ENCODE measurements at places on chromosomes 6 and 20.

GRCh38 chr6:49001856-49002541 is 461.1 kb downstream of the MMUT start:
- DNase-seq, result peak; percentile 38

GRCh38 chr6:52221302-52221701 is 23.0 kb downstream of the IL17F start:
- DNase-seq, result no peak

DNA sequence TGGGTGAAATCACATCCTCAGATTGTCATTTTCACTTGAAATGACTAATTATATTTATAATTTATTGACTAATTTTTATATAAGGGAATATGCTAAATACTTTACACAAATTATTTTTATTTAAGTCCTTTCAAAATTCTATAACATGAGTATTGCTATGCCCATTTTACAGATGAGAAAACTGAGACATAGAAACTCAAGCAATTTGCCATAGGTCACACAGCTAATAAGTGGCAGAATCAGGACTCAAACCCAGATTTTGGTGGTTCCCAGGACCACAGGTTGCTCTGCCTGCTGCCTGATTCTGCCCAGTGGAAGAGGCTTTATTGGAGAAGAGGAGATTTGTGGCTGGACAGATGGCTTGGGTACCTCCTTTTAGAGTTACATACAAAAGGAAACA is 4.9 kb downstream of the ALDH8A1 start:
- DNase-seq, result no peak

DNA sequence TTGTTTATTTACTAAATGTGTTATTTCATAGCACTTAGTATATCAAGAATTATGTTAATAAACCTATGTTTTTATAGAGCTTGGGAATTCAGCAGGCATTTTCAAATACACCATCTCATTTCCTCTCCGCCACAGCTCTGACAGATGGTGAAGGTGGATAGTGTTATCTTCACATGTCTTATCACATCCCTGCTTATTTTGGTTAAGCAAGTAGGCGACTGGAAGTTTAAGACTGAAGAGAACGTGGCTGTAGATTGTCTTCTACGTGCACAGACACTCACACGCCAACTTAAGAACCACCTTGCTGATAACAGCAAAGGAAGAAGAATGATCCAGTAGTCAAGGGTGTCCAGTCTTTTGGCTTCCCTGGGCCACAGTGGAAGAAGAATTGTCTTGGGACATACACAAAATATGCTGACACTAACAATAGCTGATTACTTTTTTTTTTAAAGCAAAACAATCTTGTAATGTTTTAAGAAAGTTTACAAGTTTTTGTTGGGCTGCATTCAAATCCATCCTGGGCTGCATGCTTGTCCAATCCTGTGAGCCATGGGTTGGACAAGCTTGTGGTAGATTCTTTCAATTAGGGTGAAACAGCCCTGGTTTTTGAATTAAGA is 43.3 kb upstream of the SCGN start:
- no peak for DNase-seq

DNA sequence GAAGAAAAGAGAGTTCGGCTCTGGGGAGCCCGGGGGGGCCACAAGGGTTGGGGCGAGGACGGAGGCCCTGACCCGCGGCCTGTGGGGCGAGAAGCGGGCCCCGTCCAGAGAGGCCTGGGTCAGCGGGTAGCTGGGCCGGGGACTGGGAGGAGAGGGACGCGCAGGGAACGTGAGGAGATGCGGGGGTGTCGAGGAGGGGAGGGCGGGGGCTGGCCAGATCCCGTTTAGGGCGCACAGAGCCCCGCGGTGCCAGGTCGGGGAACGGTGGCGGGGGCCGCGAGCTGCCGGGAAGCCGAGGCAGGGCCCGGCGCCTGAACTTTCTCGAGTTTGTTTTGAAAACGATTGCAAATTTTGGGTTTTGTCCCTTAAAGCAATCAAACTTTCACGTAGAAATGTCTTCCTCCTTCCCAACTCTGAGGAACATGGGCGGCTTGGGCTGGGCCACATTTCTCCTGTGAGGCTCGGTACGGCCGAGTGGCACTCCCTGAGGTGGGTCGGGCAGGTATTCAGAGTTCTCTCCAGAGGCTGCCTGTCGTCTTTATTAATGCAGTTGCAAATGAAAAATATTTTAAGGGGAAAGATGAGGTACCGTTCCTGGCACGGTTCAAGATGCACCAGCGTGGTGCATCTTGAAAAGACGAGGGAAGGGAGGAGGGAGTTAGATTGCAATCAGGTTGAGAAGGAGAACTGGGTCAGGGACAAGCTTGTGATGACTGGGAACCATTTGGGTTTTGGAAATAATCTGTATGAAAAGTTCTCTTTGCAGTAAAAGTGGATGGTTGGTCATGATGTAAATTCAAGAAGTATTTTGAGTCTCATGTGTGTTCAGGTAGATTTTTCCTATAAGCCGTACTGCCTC is 972 bp downstream of the RNF8 start:
- DNase-seq, result peak; percentile 49

- no peak for DNase-seq
These were observed 27.5 kb downstream of the TOX2 start for GRCh38 chr20:43942201-43942590.

DNA sequence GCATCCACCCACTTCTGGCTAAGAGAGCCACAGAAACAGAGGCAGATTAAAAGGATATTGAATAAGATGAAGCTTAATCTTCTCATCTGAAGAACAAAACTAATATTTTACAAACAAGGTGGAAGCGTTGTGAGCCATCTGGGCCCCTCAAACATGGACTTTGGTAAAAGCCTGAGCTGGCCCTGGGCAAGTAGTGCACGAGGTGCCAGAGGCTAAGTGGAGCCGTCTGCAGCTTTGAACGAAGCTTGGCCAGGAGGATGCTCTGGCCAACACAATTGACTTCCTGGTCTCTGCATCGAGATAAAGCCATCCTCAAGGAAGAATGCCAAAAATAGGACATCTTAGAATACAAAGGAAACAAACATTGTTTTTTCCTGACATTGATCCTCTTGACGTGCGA is 53.2 kb upstream of the PLEKHG1 start:
- DNase-seq, result no peak

DNA sequence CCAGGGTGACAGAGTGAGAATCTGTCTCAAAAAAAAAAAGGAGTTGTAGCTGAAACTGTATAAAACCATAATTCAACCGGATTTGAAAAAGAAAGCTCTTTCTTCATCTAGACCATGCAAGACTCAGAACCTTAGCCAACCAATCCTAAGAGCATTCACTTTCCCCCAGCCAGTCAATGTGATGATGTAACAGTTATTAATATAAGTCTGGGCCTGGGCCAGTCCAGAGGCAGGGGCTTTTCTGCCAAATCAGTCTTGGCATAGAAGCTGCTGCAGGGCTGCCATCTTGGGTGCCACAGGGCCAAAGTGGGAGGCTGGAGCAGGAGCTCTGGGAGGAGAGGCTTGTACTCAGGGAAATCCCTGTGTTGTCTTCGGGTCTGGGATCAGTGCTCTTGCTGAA is 288.4 kb downstream of the CLIC5 start:
- no peak for DNase-seq

DNA sequence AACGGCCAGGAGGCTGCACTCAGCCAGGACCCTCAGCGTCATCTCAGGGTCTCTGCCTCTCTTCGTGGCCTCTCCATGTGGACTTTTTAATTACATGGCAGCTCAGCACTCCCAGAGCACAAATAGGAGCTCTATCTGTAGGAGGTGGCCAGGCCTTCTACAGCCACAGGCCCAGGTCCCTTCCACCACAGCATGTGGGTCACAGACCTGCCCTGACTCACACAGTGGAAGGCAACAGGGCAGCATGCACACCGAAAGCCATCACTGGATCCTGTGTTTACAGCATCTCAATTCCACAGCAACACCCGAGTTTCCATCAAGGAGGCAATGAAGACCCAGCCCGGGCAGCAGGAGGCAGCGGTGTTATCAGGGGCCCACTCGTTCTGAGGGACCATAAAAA is 65.8 kb upstream of the CD93 start:
- no peak for DNase-seq

DNA sequence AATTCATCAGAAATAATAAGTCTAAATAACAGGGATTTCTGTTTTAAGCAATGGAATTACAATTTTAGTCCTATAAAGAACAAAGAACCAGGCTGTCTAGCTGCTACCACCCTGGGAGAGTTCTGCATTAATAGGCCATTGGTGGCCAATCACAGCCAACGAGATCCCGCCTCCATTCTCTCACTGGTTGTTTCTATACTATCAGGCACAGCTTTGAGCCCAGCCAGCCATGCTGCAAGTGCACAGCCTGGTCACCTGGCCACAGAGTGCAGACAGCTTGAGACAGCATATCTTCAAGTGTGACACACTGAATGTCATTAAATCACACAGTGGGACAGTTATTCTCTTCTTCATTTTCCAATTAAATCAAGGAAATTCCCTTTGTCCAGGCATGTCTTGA is 16.1 kb upstream of the RAB22A start:
- no peak for DNase-seq

GRCh38 chr20:35773154-35773751 is 1.4 kb downstream of the PHF20 start:
- no peak for DNase-seq

DNA sequence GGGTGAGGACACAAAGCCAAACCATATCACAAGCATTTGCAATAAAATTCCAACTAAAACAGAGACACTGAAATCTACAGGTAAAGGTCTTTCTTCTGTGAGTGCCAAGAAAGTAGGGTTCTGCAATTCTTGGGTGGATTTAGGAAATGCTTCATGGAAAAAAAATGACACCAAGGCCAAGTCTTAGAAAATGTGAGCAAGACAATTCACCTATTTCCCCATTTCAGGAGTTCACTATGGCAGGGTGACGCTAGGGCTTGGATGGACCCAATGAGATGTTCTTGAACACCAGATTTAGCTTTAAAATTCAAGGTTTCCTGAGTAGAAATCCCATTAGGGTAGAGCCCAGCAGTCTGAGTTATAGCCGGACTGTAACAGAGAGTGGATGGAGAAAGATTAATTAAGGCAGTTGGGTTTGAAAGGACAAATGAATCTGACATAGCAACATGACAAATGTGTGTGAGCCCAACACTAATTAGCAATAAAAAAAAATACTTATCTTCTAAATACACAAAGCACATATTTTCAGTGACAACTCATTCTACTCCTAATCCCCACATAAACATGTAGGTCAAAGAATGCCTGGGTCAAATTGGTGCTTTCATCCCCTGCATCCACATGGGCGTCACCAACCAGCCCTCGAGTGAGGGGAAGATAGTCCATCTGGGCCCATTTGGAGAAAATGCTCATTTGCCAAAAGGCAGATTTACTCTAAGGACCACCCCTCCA is 180.4 kb upstream of the JARID2 start:
- peak; percentile 69 for DNase-seq

GRCh38 chr20:7858734-7859250 is 81.5 kb downstream of the HAO1 start:
- peak; percentile 22 for DNase-seq

- DNase-seq, result no peak
These were observed 260.8 kb upstream of the OPRM1 start for GRCh38 chr6:153778216-153778615.

GRCh38 chr20:33120934-33121333 is 41.5 kb downstream of the BPIFB4 start:
- no peak for DNase-seq

- DNase-seq, result no peak
These were observed 58.0 kb downstream of the TFAP2C start for GRCh38 chr20:56687061-56687460.

DNA sequence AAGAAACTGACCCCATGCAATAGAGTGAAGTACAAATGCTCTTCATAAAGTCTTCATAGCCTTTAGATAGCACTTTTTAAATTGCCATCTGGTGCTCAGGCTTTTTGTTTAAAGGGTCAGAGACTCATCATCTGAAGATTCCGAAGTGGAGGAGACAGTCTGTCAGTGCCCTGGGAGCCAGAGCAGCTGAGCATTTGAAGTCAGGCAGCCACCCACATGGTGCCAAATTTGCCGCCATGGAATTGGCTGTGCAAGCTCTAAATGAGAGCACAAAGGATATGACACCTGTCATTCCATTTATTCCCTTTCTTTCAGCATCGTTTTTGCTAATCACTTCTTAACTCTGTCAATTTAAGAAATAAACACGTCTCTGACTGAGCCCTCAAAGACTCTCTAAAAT is 32.8 kb upstream of the CEP162 start:
- DNase-seq, result no peak

GRCh38 chr6:99250476-99250875 is 99.0 kb downstream of the FAXC start:
- no peak for DNase-seq

DNA sequence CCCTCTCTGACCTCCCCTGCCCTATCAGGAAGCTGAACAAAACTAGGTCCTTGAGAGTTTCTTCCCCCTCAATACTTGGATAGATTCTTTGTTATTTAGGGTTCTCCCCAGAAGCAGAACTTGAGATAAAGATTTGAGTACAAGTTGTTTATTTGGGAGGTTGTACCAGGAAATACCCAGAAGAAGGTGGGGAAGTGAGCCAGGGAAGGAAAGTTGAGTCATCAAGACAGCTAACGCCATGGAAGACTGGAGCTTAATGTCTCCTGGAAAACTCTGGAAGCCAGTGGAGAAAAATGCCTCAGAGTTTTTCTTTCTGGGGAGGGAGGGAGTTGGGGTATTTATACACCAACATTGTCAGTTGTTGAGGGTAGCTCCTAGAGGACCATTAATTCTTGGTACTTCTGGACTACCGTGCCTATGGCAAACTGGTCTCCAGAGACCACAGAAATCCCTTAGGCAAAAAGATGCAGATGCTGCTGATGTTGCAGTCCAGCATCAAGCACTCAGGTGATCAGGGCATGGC is 102.6 kb upstream of the ZFP64 start:
- DNase-seq, result peak; percentile 53

DNA sequence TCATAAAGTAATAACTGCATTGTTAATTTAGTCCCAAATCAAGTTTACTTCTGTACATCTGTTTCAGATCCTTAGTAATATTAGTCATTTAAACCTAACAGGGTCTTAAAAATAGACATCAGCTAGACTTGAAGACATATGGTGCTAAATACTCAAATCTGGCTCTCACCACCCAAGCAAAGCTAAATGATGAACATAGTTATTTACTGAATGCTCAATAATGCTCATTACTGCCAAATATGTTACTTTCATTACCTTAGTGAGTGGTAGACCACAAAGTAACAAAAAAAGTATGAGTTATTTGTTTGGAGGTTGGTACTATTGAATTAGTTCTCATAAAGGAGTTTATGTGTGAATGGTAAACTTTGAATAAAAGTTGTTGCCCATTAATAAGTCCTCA is 502.1 kb downstream of the PKHD1 start:
- no peak for DNase-seq

GRCh38 chr6:27135087-27135657 is 112.3 kb upstream of the PRSS16 start:
- no peak for DNase-seq

DNA sequence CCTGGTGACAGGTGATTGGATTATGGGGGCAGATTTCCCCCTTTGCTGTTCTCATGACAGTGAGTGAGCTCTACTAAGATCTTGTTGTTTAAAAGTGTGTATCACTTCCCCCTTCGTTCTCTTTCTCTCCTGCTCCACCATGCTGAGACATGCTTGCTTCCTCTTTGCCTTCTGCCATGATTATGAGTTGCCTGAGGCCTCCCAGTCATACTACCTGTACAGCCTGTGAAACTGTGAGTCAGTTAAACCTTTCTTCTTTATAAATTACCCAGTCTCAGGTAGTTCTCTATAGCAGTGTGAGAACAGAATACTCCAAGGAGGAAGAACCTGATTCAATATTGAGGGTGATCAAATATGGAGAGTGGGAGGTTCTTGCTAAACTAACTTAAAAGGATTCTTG is 724.9 kb downstream of the DOK5 start:
- DNase-seq, result no peak

GRCh38 chr6:4776493-4777393 is 539 bp downstream of the CDYL start:
- DNase-seq, result no peak

- DNase-seq, result no peak
These were observed 6.9 kb downstream of the RTEL1 start for GRCh38 chr20:63664861-63665594.

GRCh38 chr6:49913636-49914375 is 47.5 kb upstream of the CRISP1 start:
- DNase-seq, result no peak
